Neural progenitor cell (in vitro differentiated cells): ENCODE measurements at places on chromosomes 7 and 10.
A peak's percentile ranks its signal among the peaks of the same experiment; 100 is the strongest.

DNA sequence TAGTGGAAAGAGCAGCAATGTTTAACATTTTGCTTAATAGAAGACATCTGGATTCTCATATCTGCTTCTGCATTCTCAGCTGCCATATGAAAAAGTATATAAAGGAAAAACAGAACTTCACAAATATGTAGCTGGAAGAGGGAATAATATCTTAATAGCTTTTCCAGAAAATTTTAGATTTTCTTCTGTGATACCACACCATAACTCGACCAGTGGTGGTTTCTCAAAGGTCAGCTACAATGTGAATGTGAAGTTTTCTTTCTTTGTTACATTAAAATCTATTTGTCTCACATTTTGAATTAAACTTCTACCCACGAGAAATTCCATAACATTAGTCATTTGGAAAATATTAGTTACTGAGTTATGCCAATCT lies 339.8 kb downstream of the PARD3 start:
- no peak for DNase-seq

DNA sequence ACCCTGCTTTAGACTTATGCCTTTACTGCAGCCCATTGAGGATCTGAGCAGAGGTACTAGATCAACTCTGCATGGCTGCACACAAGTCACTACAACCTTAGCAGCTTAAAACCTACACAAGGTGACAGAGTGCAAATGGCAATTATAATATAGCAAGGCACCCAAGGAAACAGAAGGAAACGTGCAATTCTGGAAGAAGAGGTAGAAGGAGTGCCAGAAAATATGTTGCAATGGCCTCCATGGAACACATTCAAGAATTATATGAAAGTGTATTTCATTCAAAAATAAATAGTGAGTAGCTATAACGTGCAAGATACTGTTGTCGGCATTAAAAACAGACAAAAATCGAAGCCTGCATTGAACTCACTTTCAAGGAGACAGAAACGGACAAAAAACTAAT lies 2.9 kb upstream of the AKR1C8 start:
- no peak for DNase-seq

- DNase-seq, result no peak
Observed at GRCh38 chr7:13240349-13240748, 552.9 kb downstream of the ARL4A start.

- no peak for DNase-seq
Observed at GRCh38 chr7:43377196-43377960, 205.5 kb upstream of the STK17A start.

- no peak for DNase-seq
Observed at GRCh38 chr7:38189231-38189938, 11.3 kb downstream of the STARD3NL start.

DNA sequence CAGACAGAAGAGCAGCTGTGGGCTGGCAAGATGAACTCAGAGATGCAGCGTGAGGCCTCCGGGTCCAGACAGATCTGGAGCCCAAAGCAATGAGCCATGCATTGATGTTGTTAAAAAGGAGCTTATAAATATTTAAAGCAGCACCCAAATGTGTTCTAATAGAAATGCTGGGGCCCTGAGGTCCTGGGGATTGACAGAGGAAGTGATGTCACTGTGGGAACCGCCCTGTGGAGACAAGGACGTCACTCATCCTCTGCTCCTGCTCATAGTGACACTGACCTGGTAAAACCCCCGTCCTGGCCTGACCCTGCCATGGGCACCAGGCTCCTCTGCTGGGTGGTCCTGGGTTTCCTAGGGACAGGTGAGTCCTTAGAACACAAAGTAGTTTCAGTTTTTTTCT lies 197.0 kb upstream of the PRSS58 start:
- DNase-seq, result no peak

- no peak for DNase-seq
Observed at GRCh38 chr7:112889834-112890438, 99.7 kb upstream of the TMEM168 start.

DNA sequence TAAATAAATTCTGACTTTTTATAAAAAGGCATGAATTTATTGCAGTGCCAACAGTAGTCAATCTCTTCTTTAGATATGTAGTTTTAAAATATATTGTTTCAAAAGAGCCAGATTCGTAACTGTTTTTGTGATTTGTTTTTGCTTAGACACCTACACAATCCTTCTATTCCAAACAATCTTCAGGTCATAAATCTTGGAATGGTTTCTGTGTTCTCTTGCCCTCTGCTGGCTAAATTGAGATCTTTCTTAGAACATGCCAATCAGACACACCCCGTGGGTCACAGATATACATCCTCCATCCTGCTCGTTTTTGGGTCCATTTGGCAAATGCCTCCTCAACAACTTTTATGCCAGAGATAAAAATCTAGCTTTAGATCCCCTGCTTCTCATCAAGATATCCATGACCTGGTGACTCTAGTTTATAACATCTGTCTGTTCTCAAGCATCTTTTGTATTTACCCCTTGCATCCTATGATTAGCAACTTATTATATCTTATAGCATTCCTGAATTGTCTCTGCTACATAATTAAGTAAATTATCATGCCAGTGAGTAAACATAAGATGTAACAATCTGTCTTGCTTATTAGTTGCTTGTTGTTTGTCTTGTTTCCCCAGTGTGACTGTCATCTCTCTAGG lies 35.3 kb upstream of the IFRD1 start:
- peak; percentile 47 for DNase-seq

- peak; percentile 53 for DNase-seq
Observed at GRCh38 chr10:78924319-78925003, 144.3 kb upstream of the ZMIZ1 start.

DNA sequence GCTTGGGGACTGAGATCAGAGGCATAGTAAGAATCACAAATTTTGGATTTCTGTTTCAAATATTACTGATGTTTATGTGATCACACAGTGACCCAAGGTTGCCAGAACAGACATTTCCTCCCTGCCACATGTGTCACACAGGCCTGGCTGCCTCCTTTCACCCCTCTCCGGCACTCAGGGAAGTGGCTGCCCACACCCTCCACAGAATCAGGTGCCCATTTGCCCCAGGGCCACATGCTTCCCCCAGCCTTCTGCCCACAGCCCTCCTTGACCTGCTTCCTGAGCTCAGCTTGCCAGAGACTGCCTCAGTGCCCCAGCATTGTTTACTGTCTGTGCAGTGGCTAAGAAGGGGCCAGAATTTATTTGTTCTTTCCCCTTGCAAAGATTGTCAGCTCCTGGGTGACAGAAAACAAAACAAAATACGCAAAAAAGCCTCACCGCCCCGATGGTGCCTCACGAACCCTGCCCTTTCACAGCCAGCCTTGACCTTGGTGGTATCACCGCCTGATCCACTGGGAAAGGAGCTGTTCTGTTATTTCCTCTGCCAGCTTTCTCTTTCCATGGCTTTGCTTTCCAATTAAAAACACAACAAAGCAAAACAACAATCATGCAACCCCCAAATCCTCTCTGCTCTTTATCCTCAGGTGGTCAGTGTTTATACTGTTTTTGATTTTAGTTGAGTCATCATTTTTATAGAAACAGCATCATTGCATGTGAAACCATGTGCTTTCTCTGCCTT lies 52.8 kb downstream of the CHN2 start:
- DNase-seq, result no peak

DNA sequence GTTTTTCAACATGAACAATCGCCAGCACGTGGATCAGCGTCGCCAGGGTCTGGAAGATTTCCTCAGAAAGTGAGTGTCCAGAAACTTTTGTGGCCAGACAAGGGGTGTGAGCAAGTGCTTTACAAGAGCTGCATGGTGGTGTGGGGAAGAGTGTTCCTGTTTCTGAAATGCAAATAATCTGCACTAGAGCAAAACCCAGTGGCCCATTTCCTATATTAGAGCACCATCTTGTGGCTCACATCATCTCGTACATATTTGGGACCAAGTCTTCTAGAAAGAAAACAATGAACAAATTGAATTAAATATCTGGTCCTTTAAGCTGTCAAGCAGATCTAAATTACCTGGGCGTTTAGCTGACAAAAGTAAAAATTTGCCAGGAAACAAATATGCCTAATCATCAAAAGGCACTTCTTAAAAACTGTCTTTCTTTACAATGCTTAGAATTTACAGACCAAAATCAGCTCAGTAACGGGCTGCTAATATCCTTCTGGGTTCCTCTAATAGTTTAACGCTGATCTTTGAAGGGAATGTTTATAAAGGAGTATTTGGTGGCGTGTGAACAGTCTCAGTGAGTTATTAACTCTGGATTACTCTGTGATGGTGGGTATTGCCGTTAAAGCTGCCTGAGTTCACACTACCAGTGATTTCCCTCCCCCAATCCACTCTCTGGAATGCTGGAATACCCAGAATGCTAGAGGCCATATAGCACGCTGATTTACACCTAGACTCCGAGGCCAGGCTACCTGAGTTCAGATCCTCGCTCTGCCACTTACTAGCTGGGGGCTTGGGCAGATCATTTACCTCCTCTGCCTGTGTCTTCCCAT lies 73.6 kb downstream of the SNX10 start:
- DNase-seq, result peak; percentile 80

GRCh38 chr10:87864496-87865059 lies 1.2 kb downstream of the PTEN start:
- DNase-seq, result peak; percentile 68

- DNase-seq, result no peak
Observed at GRCh38 chr10:19947215-19947614, 131.0 kb downstream of the PLXDC2 start.

DNA sequence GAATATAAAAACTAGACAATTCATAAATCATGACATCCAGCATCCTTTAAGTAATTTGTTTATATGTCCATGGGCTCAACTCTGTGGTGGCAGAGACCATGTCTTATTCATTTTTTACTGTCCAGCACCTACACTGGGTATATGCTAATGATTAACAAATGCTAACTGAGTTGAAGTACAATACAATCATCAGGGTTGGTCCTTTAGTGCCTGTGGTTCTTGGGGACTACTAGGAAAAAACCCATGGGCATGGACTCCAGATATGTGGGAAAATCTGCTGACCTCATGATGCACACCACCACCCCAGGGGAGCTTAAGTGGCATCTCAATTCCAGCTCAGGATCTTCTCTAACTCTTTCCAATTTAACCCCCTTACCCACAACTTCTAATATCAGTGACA lies 85.3 kb upstream of the YAE1 start:
- no peak for DNase-seq

GRCh38 chr10:102775935-102776669 lies 32.4 kb downstream of the WBP1L start:
- peak; percentile 57 for DNase-seq

DNA sequence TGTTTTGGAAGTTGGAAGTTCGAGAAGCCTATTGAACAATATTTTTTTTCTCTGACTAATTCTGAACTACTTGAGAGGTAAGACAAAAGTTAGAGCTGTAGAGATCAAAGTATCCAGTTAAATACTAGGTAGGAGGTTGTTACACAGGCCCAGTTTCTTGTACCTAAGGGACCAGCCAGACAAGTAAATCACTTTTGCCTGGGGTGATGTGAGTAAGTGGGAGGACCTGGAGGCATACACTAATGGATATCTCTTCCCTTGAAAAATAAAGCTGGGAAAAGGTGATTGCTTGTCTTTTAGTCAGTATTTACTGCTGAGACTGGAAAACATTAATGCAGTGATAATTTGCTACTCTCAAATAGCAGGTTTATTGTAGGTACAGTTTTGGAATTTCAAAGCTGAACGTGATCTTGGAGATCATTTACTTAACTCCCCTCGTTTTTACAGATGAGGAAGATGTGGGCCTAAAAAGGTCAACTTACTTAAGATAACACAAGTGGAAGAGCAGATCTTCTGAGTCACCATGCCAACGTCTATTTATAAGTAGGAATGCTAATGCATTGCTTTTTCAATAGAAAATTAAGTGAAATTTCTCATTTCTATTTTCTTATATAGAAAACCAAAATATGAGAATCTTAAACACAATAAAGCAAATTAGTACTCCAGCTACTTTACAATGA lies 181.3 kb downstream of the PPP1R9A start:
- no peak for DNase-seq

DNA sequence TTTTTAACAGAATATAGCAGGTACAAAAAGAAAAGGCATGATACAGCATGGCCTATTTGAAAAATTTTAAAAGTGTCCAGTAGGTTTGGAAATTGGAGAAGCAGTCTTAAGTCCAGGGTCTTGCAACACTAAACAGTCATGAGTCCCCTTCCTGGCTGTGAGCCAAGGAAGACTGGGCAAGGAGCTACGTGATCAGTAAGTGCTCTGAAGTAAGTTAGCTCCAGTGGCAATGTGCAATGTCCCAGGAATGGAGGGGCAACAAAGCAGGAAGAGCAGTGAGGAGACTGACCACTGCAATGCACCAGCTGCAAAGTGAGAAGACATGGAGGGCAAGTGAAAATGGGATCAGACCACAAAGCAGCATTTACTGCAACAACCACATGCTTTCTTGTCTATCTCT lies 72.9 kb upstream of the GRID1 start:
- no peak for DNase-seq

GRCh38 chr7:80346704-80347103 lies 165.2 kb downstream of the GNAT3 start:
- no peak for DNase-seq

DNA sequence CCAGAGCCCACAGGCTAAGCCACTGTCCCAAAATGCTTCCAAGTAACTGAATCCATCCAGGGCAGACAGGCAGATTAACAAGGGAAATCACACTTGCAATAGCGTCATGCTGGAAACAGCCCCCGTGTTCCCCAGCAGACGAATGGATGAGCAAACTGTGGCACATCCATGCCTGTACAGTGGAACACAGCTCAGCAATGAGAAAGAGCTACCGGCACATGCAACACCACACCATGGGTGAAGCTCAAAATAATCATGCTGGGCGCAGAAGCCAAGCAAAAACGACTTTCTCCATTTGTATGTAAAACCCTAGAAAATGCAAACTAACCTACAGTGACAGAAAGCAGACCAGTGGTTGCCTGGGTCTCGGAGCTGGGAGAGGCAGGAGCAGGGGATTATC lies 153.1 kb downstream of the SLIT1 start:
- DNase-seq, result no peak

GRCh38 chr7:33423646-33424020 lies 294.3 kb downstream of the BBS9 start:
- peak; percentile 30 for DNase-seq

GRCh38 chr10:3395458-3395861 lies 222.9 kb upstream of the PITRM1 start:
- no peak for DNase-seq

- DNase-seq, result peak; percentile 82
Observed at GRCh38 chr7:100483722-100484672, at the start of gene NYAP1. NYAP1 (plus strand) TSS chr7:100483927; CDS start chr7:100485312, 1,385 bp downstream.

GRCh38 chr10:6498771-6499170 lies 81.3 kb downstream of the PRKCQ start:
- DNase-seq, result no peak

DNA sequence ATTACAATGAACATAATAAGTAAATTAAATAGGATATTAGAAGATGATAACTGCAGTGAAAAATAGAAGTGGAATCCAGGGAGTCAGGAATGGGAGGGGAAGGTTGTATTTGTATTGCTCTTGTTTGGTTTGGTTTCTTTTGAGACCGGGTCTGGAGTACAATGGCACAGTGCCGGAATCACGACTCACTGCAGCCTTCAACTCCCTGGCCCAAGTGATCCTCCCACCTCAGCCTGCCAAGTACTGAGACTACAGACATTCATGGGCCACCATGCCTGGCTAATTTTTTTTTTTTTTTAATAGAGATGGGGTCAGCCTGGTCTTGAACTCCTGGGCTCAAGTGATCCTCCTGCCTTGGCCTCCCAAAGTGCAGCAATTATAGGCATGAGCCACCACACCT lies 59.9 kb upstream of the LRRC4 start:
- no peak for DNase-seq

- DNase-seq, result no peak
Observed at GRCh38 chr7:83077328-83077727, 85.4 kb downstream of the PCLO start.

GRCh38 chr7:123754271-123754871 lies 5.6 kb upstream of the WASL start:
- DNase-seq, result no peak

GRCh38 chr7:120939345-120939744 lies 11.2 kb upstream of the ING3 start:
- no peak for DNase-seq

- peak; percentile 67 for DNase-seq
Observed at GRCh38 chr7:73647725-73648592, 19.7 kb upstream of the VPS37D start.
